ENCODE measurements at places on chromosomes 7 and 10.

DNA sequence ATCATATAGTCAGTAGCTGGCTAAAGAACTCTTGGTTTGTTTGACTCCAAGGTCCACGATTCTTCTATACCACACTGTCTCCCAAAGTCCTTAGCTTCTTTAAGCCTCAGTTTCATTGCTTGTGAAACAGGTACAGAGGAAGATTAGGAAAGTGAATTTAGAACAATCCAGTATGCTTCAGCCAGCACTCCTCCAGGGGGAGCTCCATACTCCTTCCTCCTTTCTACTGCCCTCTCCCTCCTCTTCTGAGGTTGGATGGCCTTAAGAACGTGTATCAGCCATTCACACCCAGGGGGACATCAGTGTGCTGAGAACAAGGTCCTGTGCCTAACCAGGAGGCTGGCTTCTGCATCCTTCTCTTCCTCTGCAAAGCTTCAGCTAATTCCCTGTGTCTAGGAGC, 54.8 kb upstream of the CALD1 start:
- DNase-seq: no peak

DNA sequence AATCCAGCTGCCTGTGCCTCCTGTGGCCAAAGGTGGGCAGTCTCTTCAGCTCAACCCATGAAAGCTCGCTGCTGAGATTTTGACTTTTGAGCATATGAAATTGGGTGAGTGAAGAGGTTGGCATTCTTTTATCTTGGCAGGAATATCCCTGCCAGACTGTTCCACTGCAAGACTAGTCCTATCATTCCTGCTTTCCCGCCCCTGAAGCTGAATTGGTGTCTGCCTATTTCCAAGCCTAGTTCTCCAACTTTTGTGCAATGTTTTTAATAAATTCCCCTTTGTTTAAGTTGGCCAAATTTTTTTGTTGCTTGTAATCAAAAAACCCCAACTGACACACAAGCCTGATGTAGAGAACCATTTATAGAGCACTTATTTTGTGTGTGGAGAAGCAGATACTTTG, 34.8 kb upstream of the BICC1 start:
- DNase-seq: no peak

- DNase-seq: no peak
Observed at GRCh38 chr10:75108684-75109458, 2.6 kb upstream of the SAMD8 start.

DNA sequence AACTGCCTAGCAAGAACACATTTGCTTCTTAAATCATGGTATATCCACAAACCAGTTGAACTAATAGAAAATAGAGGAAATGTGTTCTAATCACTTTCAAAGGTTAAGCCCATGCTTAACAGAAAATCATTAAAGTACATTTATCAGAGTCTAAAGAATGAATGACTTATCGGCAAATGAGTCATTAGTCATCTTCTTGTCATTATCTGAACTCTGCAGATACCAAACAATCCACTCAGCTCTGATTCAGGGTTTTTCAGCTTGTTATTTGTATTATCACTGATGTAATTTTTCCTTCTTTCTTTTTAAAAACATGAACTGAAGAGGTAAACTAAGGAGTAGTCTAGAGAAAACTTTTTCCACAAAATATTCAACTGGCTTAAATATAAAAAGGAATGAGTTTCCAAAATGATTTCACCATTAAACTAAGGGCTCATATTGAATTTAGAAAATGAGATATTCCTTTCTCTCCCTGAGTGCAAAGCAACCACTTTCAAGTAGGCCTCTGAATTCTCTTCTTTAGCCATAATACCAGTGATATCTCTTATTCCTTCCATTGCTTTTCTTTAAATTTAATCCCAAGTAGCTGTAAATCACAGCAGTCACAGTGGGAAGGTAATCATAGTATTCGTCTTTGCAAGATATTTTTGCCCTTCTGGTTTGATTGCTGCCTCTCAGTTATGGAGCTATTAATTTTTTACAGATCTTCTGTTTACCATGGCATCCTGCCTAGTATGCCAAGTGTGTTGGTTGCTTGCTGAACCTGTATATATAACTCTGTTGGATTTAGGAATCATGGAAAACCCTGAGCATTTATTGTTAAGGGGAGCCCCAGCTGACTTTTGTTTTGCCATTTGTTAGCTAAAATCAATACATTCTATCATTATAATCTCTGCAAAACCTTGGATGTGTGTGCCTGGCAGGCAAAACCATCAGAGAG, 125.1 kb downstream of the THSD7A start:
- no peak for DNase-seq

GRCh38 chr10:7438196-7438986, 27.6 kb upstream of the SFMBT2 start:
- no peak for DNase-seq

- DNase-seq: no peak
Observed at GRCh38 chr7:150858236-150859197, 6.2 kb downstream of the AOC1 start.

GRCh38 chr7:54785261-54785660, 26.2 kb upstream of the SEC61G start:
- no peak for DNase-seq

DNA sequence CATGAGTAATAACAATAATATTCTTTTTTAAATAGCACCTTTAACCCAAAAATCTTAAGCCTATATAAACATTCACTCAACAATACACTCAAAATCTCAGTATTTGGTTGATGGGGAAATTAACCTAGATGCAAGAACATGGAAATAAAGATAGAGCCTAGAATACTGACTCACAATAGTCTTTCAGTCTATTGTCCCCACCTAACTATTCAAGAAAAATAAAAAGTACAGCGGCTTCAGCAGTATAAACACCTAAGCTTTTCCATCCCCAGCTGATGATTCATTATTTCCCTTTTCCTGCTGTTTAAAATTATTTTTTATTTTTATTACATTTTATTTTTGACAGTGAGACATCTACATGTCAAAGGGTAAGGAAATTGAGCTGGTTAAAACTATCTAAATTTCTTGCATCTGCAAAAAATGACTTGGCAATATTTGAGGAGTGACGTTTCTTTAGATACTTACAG, 201.4 kb downstream of the FZD1 start:
- DNase-seq: no peak

DNA sequence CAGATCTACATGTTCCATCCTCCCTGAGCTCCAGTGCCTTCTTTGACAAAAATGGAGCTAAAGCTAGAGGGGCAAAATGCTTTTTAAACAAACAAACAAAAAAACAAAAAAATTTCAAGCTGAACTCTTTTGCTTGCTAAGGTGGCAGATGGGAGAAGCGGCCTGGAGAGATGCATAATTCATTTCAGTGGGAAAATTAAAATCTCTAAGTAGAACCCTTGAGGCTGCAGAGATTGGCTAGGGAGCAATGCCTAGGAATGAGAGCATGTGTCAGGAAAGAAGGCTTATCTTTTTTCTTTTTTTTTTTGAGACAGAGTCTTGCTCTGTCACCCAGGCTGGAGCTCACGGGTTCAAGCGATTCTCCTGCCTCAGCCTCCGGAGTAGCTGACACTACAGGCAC, 46.4 kb upstream of the SAMD8 start:
- DNase-seq: no peak

GRCh38 chr7:36726311-36726710, 2.0 kb upstream of the AOAH start:
- no peak for DNase-seq

GRCh38 chr10:24568042-24568441, 155.6 kb downstream of the ARHGAP21 start:
- DNase-seq: no peak

GRCh38 chr7:32262315-32262714, 192.1 kb upstream of the PDE1C start:
- no peak for DNase-seq

GRCh38 chr7:108157606-108158335, 27.6 kb upstream of the LAMB4 start:
- no peak for DNase-seq

- DNase-seq: no peak
Observed at GRCh38 chr10:124574456-124575070, 112.9 kb downstream of the LHPP start.

- DNase-seq: no peak
Observed at GRCh38 chr7:152596824-152597223, 79.1 kb downstream of the XRCC2 start.

DNA sequence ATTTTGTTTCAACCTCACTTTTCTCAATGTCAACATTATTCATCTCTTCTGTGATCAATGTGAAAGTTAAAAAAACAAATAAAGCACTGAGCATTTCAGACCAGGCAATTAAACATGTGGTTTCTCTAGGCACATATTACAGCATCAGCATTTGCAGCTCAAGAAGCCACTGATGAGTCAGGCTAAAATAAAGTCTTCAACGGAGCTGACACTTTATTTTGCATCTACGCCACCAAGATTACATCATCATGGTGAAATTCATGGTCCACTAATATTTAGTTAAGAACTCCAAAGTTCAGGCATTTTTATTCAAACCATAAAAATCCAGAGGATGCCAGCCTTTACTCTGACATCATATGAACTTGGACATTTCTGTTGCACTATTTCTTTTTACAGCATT, 33.0 kb downstream of the MAGI2 start:
- peak; percentile 94 for DNase-seq

- DNase-seq: no peak
Observed at GRCh38 chr7:45098983-45099839, 10.4 kb upstream of the NACAD start.

- no peak for DNase-seq
Observed at GRCh38 chr7:45974540-45975360, 53.7 kb upstream of the IGFBP3 start.

GRCh38 chr10:13046851-13047528, 45.5 kb upstream of the CCDC3 start:
- no peak for DNase-seq

DNA sequence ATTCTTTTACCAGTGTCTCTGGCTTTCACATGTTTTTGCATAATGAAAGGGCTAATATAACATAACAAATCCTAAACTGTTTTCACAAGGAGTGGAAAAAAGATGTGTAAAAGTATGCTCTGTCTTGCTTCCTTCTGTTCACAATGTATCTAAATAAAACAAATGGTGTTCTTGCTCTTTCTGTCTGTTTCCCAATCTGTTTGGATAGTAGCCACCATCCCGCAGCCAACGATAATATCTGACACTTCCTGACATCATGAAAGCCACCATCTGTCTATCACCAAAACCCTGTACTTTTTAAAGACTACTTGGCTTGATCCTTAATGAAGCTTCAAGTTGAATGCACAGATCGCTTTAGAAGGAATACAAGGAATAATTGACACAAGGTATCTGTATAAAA, 246.2 kb downstream of the ETV1 start:
- DNase-seq: no peak

- peak; percentile 59 for DNase-seq
Observed at GRCh38 chr7:73717991-73718405, 1.5 kb downstream of the STX1A start.

DNA sequence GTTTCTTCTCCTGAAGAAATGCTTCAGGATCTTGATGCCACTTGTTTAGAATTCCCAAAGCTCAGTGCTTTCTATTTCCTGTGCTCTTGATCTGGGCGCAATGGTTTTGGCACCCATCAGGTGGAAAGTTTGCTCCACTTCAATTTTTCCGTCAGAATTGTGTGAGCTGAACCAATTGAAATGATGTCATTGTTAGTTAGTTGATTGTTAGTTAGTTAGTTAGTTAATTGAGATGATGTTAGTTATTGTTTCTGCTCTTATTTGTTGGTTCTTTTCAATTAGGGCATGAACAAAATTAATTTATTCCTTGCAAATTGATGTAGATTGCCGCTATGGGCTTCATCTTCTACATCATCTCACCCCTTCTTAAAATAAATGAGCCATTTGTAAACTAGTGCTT, 252.6 kb downstream of the BAMBI start:
- no peak for DNase-seq

DNA sequence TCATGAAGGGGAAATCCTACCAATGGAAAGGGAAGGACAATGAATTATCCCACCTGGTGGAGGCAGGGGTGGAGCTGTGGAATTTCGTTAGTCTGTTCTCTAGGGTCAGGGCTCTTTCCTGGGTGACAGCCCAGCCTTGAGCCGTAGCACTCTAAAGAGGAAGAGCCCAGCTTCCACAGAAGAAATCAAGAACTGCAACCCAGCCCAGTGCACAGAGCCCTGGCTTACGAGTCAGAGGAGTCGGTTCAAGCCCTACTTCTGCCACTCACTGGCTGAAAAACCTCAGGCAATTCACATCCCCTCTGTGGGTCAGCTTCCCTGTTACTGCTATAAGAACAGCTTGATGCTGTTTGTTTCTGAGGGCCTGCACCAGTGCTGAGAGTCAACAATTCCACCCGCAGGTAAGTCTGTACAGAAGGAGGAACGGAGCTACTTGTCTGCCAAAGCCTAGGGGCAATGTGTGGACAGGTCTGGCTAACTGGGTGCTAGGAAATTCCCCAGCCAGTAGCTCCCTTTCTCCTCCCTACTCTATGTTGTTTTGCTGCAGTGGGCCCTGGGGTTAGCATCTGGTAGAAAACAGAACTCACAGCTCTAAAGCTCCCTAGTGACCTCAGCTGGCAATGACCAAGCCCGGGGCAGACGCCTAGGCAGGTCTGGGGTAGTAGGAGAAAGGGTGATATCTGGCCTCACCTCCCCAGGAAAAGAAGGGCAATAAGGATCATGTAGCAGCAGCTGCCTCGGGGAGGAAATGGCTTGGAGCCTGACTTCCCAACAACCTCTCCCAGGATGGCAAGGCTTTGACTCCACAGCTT, 3.3 kb downstream of the AVPI1 start:
- no peak for DNase-seq

- no peak for DNase-seq
Observed at GRCh38 chr10:51314481-51314880, 240.2 kb downstream of the PRKG1 start.

DNA sequence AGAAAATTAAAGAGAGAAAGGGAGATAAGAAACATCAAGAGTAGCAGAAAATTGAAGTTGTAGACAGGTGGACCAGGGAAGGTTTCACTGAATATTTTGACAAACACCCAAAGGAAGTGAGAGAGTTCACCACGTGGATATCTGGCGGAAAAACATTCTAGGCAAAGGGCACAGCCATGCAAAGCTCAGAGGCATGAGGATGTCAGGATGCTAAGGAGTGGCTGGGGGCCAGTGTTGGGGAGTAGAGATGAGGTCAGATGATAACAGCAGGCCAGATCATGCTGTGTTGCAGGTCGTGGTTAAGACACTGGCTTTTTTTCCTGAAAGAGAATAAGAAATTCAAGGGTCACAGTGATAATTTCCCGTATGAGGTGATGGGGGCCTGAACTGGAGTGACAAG, 181.9 kb downstream of the DGKI start:
- DNase-seq: no peak

DNA sequence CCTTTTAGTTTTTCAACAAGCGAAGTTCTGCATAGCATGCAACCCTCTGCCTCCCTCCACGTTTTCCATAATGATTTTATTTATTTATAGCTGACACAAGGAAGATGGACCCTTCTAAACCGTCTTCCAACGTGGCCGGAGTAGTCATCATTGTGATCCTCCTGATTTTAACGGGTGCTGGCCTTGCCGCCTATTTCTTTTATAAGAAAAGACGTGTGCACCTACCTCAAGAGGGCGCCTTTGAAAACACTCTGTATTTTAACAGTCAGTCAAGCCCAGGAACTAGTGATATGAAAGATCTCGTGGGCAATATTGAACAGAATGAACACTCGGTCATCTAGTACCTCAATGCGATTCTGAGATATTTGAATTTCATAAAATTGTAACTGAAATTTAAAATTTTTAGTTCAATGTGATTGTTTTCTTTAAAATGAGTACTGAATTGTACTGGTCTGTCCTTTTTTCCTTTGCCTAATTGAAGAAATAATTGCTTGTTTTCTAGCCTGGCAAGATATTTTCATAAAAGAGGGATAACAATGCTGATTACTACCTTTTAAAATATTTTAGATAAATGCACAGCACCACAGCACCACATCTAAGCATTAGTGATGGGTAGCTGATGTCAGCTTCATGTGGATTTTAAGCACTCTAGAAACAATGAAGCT, 41.5 kb upstream of the SLC39A12 start:
- peak; percentile 21 for DNase-seq

- DNase-seq: no peak
Observed at GRCh38 chr10:77899690-77900089, 26.9 kb downstream of the DLG5 start.
